ENCODE measurements at places on chromosomes 16 and 17.
A peak's percentile ranks its signal among the peaks of the same experiment; 100 is the strongest.

GRCh38 chr17:80428796-80429195 is 13.8 kb downstream of the ENDOV start:
- DNase-seq, result no peak

DNA sequence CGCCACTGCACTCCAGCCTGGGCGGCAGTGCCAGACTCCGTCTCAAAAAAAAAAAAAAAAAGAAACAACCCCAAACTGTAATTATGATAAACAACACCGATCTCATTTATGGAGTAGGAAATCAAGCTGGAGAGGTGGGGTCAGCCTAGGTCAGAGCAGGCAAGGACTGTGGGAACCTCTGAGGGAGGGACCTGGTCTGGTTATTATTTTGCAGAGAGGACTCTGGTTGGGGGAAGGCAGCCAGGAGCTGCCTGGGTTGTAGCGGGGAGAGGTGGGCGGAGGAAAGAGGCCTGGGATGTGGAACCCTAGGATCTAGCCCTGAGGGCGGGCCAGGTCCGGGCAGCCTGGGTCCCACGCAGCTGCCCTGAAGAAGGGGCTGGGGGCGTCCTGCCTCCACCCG is 10.9 kb upstream of the HS3ST6 start:
- DNase-seq, result no peak

DNA sequence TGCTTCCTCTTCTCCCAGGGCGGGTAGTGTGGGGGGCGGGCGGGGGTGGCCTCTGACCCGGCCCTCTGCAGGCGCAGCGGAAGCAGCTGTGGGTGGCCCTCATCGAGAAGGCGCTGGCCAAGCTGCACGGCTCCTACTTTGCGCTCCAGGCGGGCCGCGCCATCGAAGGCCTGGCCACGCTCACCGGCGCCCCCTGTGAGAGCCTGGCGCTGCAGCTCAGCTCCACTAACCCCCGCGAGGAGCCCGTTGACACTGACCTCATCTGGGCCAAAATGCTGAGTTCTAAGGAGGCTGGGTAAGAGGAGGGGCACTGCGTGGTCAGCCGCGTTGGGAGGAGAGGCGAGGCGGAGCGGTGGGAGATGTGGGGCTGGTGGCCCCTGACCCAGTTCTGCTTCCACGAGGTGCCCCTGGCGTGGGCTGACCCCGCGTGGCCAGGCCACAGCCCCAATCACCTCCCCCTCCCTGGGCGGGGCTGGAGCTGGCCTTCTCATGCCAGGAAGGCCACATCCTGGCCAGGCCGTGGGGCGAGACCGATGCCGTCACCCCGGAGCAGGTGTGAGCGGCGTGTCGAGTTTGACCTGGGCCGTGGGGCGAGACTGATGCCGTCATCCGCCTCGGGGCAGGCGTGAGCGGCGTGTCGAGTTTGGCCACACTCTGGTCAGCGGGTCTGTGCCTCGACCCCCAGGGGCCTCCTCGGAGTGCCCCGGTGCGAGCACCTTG is 10.5 kb upstream of the PRR35 start:
- DNase-seq, result no peak

DNA sequence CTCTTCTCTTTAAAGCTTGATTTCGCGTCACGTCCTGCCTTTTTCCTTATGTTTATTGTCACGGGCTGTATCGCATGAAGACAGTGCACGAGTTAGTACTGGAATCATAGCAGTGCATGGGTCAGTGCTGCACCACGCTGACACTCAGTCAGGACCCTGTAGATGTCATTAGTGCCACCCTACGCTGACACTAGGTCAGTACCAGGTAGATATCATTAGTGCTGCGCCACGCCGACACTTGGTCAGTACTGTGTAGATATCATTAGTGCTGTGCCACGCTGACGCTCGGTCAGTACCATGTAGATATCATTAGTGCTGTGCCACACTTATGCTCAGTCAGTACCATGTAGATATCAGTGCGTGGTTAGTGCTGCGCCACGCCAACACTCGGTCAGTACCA is 106.2 kb upstream of the ZNF469 start:
- DNase-seq, result no peak

GRCh38 chr16:58656899-58657298 is 27.3 kb upstream of the CNOT1 start:
- no peak for DNase-seq

GRCh38 chr16:843771-844170 is 43.2 kb upstream of the GNG13 start:
- no peak for DNase-seq

DNA sequence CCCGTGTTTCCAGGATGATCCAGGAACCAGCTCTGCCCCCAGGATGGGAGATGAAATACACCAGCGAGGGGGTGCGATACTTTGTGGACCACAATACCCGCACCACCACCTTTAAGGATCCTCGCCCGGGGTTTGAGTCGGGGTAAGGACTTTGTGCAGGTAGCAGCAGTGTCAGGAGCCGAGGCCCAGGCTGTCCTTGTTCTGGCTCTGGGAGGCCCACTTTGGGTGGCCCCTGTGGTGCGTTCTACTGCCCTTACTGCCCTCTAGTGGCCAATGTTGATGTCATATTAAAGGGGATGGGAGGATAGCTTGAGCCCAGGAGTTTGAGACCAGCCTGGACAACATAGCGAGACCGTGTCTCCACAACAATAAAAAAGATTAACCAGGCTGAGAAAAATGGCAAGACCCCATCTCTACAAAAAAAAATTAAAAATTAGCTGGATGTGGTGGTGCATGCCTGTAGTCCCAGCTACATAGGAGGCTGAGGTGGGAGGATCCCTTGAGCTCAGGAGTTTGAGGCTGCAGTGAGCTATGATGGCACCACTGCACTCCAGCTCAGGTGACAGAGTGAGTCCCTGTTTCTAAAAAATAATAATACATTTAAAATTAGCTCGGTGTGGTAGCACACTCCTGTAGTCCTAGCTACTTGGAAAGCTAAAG is 20.9 kb upstream of the CLEC18A start:
- peak; percentile 40 for DNase-seq

Measured in COLO829 (cell line).